ENCODE measurements at places on chromosomes 16 and 17. TPM values are rescaled to one million over a fixed set of nuclear protein-coding genes. Genes with fewer than 3 reads are reported as not detected.

CD300A gene
- total RNA-seq = 6.8 TPM

C17orf78 gene
- total RNA-seq = not detected

C16orf54 gene
- 0.63 TPM for total RNA-seq

CES5A gene
- total RNA-seq = not detected

TBC1D3C gene
- total RNA-seq = not detected

CLDN7 gene
- total RNA-seq = 2.4 TPM

Data from tibial nerve (tissue), 4 donors.